ENCODE measurements at places on chromosomes 7 and 10.

GRCh38 chr10:132995909-132996602, 53.7 kb upstream of the CFAP46 start:
- no peak for DNase-seq

DNA sequence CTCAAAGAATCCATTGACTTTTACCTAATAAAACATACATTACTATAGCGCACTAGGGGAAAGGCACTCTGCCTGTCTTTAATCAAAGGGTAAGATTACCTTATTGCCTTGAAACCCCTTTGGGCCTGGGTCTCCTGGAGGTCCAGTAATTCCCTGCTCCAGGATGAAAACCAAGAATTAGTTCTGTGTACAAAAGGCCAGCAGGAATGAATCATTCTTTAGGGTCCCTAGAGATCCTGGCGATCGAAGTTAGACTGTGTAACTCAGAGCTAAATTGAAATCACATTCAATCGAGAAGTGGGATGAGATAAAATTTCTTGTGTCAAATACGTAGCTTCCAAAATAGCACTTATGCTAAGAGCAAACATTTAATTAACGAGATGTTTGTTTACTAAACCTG, 29.8 kb downstream of the COL28A1 start:
- DNase-seq: no peak

- no peak for DNase-seq
These were observed 5.9 kb downstream of the MGMT start for GRCh38 chr10:129472696-129473555.

DNA sequence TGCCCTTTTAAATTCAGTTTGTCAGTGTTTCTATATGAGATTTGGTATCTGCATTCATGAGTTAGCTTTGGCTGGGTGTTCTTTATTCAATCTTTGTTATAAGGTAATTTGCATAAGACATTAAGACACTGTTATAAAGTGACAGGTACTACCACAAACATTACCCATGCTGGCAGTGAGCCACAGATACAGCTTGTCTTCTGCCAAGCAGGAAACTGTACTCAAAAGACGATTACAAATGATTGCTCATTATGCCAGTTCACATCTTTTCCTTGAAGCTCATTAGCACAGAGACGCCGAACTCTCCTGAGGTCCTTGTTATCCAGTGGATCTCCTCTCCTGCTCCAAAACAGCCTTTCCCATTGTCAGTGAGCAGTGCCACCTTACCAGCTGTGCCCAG, 30.4 kb downstream of the AMPH start:
- DNase-seq: no peak

DNA sequence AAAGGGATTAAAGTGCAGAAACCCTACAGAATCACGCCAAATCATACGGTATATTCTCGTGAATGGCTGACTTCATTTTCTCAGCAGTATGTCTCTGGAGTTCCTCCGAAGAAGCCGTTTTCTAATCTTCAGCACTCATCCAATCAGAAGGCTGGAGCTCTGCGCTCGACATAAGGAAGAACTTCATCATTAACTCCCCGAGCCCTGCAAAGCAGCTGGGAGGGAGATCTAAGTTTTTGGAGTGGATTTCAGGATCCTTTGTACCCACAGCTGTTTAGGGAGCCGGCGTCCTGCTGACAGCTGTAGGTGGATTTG, 40.7 kb upstream of the SDK1 start:
- no peak for DNase-seq

GRCh38 chr10:110414548-110415309, 83.0 kb upstream of the DUSP5 start:
- DNase-seq: peak; percentile 91

DNA sequence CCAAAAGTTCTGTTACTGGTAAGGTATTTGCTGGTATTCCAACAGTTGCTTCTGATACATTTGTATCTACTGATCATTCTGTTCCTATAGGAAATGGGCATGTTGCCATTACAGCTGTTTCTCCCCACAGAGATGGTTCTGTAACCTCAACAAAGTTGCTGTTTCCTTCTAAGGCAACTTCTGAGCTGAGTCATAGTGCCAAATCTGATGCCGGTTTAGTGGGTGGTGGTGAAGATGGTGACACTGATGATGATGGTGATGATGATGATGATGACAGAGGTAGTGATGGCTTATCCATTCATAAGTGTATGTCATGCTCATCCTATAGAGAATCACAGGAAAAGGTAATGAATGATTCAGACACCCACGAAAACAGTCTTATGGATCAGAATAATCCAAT, 131.0 kb downstream of the AASS start:
- DNase-seq: peak; percentile 23

GRCh38 chr10:1601406-1601805, 135.9 kb downstream of the ADARB2 start:
- DNase-seq: no peak

GRCh38 chr7:101402081-101402779, 39.6 kb downstream of the COL26A1 start:
- no peak for DNase-seq

DNA sequence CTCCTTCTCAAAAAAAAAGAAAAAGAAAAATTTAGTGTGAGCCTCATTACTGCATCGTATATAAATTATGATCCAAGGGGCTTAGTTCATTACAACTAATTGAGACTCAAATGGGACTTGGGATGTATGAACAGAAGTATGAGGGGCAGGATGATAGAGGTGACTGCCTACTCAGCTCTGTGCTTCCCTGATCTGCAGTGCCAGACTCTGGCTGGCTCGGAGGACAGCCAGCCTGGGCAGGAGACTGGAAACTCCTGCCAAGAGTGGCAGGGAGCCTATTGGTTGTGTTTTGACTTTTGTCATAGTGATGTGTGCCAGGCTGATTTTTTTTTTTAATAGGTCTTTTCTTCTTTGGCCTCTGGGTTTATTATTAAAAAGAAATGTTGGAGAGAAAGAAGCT, 73.8 kb upstream of the GTF2IRD1 start:
- no peak for DNase-seq

GRCh38 chr10:3217301-3217700, 44.7 kb upstream of the PITRM1 start:
- DNase-seq: no peak

DNA sequence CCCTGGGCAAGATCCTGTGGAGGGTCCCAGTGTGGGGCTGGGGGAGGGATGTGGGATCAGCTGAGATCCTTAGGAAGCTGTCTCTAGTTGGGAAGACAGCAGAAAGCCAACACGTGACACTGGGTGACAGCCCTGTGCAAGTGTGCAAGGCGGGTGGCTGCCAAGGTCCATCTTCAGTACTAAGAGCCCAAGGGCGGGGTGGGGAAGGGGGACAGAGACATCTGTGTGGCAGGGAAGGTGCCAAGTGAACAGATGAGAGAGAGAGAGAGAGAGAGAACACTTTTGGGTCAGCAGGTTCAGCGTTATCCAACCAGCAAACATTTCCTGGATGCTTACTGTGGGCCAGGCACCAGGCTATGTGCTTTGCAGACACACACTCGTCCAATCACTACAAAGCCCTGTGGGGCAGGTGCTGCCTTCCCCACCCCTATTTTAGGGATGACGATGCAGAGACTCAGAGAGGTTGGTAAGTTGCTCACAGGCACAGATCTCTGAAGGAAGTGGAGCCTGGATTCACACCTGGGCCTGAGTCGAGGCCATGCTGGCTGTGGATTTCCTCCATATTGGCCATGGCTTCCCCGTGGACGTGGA, 135.7 kb downstream of the GRK5 start:
- DNase-seq: no peak

- DNase-seq: no peak
These were observed 44.5 kb upstream of the MNX1 start for GRCh38 chr7:157054927-157055326.

- no peak for DNase-seq
These were observed 819.6 kb upstream of the SORCS1 start for GRCh38 chr10:107984149-107984548.

- peak; percentile 45 for DNase-seq
These were observed 64.5 kb downstream of the MCMBP start for GRCh38 chr10:119807960-119808697.

DNA sequence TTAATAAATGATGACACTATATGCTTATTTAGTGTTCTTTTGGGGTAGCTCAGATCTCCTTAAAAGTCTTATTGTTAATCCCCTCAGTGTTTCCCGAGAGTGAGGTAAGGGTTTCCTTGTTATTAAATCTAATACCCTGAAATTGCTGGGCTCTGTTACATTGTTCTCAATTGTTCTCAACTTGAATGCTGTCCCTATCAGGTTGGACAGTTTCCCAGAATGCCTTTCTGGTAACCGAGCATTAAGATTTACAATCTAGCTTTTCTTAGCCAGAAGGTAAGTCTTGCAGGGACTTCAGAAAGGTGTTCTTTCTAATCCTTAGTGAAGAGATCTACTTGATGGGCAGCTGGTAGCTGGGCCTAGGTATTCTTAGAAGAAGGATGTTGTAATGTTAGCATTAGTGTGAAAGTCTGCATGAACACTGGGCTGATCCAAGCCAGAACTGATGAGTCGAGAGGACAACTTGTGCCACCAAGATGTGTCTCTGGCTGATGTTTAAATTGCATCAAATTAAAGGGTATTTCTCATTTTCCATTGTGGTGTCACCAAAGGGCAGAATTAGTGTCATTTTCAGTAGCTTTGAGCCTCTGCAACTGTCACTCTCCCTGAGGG, 89.9 kb downstream of the SND1 start:
- DNase-seq: no peak

DNA sequence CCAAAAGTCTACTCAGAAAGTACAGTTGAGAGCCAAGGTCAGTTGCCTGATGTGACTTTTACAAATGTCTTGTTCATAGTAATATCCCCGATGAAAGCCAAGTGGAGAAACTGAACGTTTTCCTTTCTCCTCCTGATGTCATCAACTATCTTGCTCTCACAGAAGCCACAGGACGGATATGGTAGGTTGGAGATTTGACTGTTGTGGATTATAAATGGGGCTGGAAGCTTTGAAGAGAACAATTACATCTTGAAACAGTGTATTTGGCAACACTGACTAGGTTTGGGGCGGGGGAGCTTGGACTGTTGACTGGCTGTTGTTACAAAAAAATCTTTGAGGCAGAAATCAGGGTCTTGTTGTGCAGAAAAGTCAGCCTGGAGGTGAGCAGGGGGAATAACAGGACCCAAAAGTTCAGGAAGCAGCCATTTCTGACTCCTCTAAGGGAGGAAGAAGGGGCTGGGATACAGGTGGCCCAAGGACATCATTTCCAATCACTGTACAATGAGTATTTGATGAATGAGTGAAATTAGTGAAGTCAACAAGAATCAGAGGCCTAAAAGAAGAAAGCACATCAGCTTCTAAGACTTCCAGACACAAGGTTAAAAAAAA, 24.3 kb downstream of the PLEKHS1 start:
- no peak for DNase-seq

DNA sequence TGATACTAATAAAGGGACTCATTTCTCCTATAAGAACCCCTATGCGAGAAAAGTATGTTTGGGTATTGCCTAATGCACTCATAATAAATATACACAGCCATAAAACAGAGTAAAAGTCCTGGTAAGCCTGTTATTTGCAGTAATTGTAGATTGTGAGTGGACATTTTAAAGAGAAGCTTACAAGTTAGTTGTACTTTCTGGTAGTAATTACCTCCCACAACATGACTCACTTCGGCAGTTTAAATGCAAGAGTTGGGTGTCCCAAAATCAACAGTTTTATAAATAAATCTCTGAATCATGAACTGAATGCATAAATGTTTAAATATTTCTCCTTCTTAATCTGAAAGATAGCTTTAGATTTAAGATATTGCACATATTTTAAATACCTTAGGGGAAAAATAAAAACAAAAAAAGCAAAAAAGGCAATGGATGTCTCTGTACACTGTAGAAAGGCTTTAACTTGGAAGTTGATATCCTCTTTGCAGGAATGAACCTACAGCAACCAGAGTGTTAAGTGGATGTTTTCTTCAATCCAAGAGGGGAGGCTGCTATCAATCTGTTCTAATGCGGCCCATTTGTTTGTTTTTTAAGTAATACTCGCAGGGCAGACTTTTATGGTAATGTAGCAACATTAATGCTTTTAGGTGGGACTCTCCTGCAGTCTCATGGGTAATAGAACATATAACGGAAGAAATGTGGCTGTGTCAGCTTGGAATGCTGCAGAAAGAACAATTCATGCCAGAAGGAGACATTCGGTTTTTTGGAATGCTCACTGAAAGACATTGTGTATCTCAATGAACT, 57.3 kb upstream of the ZEB1 start:
- no peak for DNase-seq

GRCh38 chr10:124227988-124228387, 134.6 kb upstream of the CHST15 start:
- no peak for DNase-seq

DNA sequence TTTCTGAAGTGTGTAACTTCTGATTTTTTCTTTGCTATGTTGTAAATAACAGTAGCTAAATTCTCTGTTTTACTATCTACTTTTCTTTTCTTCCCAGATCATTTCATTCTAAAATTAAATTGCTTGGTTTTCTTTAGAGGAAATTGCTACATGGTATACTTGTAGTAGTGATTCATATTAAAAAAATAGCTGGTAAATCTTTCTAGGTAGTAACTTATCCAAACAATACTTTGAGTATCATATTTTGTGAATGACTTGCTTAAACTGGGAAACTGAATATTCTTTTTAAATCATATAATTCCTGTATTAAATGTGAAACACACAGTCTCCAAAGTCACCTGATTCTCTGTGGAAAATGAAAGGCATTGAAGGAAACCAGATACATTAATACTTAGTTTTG, 85.5 kb downstream of the ZNRF2 start:
- DNase-seq: no peak

- DNase-seq: no peak
These were observed 17.6 kb downstream of the PLAC9 start for GRCh38 chr10:80150172-80150571.

DNA sequence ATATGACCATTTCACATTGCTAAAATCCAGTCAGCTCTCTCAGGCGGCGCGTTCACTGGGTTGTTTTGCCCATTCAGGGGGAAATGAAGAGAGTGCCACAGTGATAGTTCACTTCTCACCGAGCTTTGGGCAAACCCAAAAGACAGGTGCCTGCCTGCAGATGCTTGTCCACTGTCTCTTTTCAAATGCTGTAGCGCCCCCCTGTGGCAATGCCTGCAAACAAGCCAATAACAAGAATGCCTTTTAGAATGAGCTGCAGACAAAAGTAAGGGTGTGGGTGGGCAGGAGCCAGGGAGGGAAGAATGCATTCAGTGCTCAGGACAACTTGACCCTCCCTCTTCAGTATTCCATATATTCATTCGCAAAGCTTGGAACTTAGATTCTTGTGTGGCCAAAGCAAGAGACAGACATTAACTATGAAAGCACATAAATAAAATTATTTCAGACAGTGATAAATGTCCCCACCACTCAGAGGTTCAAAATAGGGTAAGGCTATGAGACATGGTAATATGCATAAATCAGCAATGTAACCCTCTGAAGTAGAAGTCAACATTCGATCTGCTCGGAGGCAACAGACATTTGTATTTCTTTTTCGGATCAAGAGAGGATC, 86.9 kb downstream of the JAZF1 start:
- DNase-seq: peak; percentile 80

GRCh38 chr7:159025161-159025779, 119.4 kb downstream of the VIPR2 start:
- no peak for DNase-seq

DNA sequence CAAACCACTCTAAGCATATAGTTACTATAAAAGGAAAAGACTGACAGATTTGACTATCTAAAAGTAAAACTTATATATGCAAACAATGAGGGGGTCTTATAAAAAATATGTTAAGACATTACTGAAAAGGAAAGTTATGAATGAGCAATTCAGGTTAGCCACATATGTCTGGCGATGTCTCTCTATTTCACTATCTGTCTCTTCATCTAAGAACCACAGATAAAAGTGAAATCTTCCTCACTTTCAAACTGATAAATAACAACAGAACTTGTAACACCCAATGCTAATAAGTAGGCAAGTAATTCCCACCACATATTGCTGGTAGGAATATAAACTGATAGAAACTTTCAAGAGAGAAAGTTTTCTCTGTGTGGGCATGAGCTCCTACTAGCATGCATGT, 138.2 kb downstream of the CHCHD3 start:
- DNase-seq: no peak

Data from activated T-cell treated with anti-CD3 and anti-CD28 coated beads, Interleukin-2, amount 50 U/mL, for 72 hours (primary cell).